ENCODE measurements at places on chromosomes 2 and 18. TPM values are rescaled to one million over a fixed set of nuclear protein-coding genes. Genes with fewer than 3 reads are reported as not detected.

DNA sequence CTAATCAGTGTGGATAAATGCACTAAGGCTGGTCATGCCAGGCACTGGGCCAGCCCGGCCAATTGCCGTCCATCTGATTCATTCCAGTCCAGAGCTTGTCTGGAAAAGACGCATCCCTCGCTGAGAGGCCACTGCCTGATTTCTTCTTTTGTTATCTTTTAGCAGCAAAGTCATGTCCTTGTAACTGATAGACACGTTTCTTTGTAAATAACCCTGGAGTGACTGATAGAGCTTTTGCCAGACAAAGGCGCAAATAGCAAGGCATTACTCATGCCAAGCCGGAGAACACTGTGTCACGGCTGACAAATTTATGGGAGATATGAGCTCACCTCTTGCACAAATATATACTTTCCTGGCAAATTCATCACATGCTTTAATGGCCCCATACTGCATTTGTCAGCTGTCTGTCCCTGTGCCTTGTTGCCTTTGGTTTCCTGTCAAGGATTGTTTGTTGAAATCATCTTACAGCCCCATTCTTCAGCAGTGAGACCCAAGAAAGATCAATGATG, 164.4 kb downstream of the ETAA1 start:
- H3K27ac ChIP-seq, result no peak overlapping the region
- no peaks in the 10 kb centered on the region for H3K27me3 ChIP-seq
- H3K4me1 ChIP-seq, result no peaks in the 10 kb centered on the region
- peak; percentile 95 for DNase-seq

LRRTM1 gene
- not detected for polyA plus RNA-seq

GRCh38 chr2:241771286-241772062, 5.1 kb upstream of the GAL3ST2 start:
- H3K4me1 ChIP-seq, result peaks cover 3% of the 10 kb centered on the region
- DNase-seq, result peak; percentile 66
- H3K27ac ChIP-seq, result no peak overlapping the region
- H3K36me3 ChIP-seq, result no peaks in the 10 kb centered on the region

MCEE gene
- 25.1 TPM for polyA plus RNA-seq

DNA sequence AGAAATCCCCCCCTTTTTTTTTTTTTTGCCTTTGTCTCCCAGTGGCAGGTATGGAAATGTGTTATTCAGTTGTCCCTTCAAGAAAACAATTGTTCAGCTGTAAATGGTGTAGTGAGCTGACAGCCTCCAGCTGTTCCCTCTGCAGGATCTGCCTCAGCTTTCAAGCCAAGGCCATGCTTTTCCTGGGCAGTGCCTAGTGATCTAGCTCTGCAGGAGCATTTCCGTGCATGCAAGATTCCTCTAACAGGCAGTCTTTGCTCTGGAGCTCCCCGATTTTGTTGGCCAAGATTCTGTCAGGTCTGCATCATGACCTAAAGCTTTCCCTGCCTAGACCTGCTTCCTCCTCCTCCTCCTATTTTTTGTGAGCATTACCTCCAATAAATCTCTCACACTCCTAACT, 300.7 kb upstream of the UBE2E3 start:
- H3K4me1 ChIP-seq, result no peaks in the 10 kb centered on the region
- no peaks in the 10 kb centered on the region for H3K36me3 ChIP-seq
- DNase-seq, result peak; percentile 62
- H3K27ac ChIP-seq, result no peak overlapping the region

GRCh38 chr2:109703077-109703476, 88.9 kb downstream of the SOWAHC start:
- peak; percentile 82 for DNase-seq
- H3K4me1 ChIP-seq, result peaks cover 24% of the 10 kb centered on the region
- no peak overlapping the region for H3K27ac ChIP-seq
- no peaks in the 10 kb centered on the region for H3K27me3 ChIP-seq
- no peak overlapping the region for H3K4me3 ChIP-seq

- no peaks in the 10 kb centered on the region for H3K27me3 ChIP-seq
- no peak overlapping the region for H3K27ac ChIP-seq
- no peak overlapping the region for H3K4me3 ChIP-seq
- no peaks in the 10 kb centered on the region for H3K4me1 ChIP-seq
- no peak for DNase-seq
These were observed 402.6 kb upstream of the ZEB2 start for GRCh38 chr2:144922519-144922918.

KCNJ3 gene
- polyA plus RNA-seq, result 0.01 TPM

- peaks cover 3% of the 10 kb centered on the region for H3K4me1 ChIP-seq
- H3K4me3 ChIP-seq, result no peak overlapping the region
- DNase-seq, result no peak
- H3K36me3 ChIP-seq, result peaks cover 9% of the 10 kb centered on the region
- H3K27ac ChIP-seq, result peak overlapping the region; percentile 11
- no peaks in the 10 kb centered on the region for H3K27me3 ChIP-seq
These were observed 154.5 kb downstream of the MGAT5 start for GRCh38 chr2:134408386-134408785.

DNA sequence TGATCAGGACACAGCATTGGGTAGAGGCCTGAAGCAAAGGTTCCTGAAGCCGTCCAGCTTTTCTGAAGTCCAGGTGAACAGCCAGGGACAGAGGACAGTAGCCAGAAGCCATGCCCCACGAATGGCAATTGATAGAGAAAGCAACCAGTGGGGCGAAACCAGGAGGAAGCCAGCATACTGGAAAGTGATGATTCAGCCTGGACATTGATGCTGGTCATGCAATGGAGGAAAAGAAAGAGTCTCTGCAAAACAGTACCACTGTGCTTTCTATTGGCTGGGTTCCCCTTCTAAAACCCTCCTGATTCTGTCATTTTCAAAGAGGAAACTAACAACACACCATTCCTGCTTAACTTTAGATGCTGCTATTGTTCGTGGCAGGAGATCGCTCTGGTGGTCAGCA, 221.4 kb upstream of the EPAS1 start:
- H3K4me3 ChIP-seq, result peak overlapping the region; percentile 5
- peak overlapping the region; percentile 63 for H3K27ac ChIP-seq
- no peaks in the 10 kb centered on the region for H3K36me3 ChIP-seq
- peaks cover 5% of the 10 kb centered on the region for H3K4me1 ChIP-seq

DNA sequence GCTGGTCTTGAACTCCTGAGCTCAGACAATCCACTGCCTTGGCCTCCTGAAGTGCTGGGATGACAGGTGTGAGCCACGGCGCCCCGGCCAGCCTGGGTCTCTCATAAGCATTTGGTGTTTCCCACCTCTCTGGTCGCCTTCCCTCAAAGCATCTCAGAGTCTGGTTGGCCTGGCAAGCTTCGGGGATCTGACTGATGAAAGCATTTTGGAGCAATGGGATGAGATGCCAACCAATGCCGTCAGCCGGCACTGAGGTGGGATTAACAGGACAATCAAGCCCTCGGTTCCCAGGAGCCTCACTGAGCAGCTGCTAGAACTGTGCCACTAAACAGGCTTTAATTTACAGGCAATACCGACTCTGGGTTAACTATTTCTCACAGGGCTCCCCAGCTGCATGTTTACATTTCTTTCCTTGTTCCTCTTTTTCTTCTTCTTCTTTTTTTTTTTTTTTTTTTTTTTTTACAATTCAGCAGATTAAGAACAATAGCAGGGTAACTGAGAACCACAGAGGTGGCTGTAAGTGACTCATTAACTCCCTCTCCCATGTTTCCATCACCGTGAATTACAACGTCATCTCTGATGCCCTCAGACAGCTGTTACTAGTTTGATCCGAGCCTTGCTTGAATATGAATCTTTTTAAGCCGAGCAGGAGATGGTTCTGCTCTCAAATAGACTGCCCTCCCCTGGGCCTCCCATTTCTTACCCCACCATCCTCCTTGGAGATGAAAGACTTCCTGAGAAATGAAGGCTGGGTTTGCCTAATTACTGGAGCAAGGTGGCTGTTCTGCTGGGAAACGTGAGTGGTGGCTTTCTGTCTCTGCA, 37.9 kb downstream of the ODC1 start:
- no peak overlapping the region for H3K4me3 ChIP-seq
- no peak overlapping the region for H3K27ac ChIP-seq
- no peaks in the 10 kb centered on the region for H3K27me3 ChIP-seq
- DNase-seq, result no peak
- peaks cover 1% of the 10 kb centered on the region for H3K36me3 ChIP-seq

LIMS3 gene
- polyA plus RNA-seq, result 1.0 TPM

DNA sequence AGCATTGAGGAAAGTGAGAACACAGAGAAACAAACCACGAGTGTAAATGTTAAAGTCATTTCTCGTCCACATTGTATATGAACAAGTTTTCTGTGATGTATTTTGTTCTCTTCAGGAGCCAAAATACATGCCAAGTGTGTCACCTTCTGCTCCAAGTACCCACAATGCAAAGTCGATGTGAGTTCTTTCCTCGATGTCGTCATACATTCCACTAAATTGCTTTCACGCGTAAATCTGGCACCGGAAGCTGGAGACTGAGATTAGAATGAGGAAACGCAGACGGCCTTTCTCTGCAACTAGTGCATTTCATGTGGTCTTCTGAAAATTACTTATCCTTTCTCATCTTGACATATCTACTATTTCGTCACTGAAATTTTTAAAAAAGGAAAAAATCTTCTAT, 118.5 kb upstream of the SALL3 start:
- H3K27ac ChIP-seq, result no peak overlapping the region
- DNase-seq, result peak; percentile 56
- H3K27me3 ChIP-seq, result peaks cover 9% of the 10 kb centered on the region
- no peaks in the 10 kb centered on the region for H3K4me1 ChIP-seq
- no peaks in the 10 kb centered on the region for H3K36me3 ChIP-seq

DNA sequence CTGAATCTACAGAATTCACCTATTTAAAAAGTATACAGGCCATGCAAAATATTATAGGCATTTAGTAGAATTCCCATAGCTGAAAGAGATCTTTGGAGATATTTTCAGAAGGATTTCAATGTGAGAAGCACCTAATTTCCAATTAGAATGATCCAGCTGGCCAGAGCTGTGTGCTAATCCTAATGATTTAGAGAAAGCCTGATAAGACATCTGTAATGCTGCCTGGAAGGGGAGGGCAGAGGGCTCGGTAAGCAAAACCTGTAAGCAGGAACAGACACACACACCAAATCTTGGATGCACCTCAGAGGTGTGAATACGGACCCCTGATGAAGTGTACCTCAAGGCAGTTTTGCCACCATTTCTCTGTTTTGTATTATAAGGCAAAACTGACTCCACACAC, 14.0 kb downstream of the SERTAD2 start:
- H3K4me3 ChIP-seq, result no peak overlapping the region
- H3K27ac ChIP-seq, result no peak overlapping the region
- H3K36me3 ChIP-seq, result peaks cover 14% of the 10 kb centered on the region
- no peak for DNase-seq
- H3K4me1 ChIP-seq, result peaks cover 55% of the 10 kb centered on the region

DNA sequence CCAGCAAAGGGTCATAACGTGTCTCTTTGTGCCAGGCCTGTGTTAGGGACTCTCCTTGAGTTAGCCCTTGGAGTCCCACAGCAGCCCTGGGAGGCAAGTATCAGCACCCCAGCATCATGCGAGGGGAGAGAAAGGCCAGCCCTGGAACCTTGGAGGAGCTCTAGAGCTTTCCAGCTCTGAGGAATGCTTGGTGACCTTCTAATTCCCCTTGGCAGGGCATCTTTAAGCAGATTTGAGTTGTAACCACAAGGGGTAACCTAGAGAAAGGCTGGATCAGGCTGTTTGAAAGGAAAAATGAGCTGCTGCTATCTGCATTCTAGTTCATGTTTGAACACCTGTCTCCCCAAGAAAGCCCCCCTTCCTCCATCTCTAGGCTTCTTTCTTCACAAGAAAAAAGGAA, 23.8 kb upstream of the ODC1 start:
- no peaks in the 10 kb centered on the region for H3K4me1 ChIP-seq
- no peak overlapping the region for H3K27ac ChIP-seq
- no peaks in the 10 kb centered on the region for H3K36me3 ChIP-seq
- no peaks in the 10 kb centered on the region for H3K27me3 ChIP-seq

DNA sequence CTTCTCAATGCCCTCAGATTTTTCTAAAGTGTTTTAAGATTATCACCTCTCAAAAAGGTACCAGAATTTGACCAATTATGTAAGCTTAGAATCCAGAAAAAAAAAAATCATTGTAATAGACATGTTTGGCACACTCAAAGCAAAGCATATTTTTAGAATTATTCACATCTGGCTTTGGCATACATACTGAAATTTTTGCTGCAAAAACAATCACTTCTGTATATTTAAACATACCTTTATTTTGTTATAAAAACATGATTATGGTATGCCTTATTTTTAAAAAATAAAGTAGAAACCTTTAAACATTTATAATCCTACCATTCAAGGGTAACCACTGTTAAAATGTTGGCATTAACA, 143.3 kb downstream of the ESCO1 start:
- DNase-seq, result no peak
- no peaks in the 10 kb centered on the region for H3K27me3 ChIP-seq
- H3K36me3 ChIP-seq, result no peaks in the 10 kb centered on the region
- no peak overlapping the region for H3K27ac ChIP-seq

ARHGAP25 gene
- 19.0 TPM for polyA plus RNA-seq

GRCh38 chr2:234267534-234267933, 217.0 kb downstream of the SPP2 start:
- H3K36me3 ChIP-seq, result no peaks in the 10 kb centered on the region
- H3K4me3 ChIP-seq, result no peak overlapping the region
- no peaks in the 10 kb centered on the region for H3K27me3 ChIP-seq
- no peak overlapping the region for H3K27ac ChIP-seq
- DNase-seq, result no peak

DNA sequence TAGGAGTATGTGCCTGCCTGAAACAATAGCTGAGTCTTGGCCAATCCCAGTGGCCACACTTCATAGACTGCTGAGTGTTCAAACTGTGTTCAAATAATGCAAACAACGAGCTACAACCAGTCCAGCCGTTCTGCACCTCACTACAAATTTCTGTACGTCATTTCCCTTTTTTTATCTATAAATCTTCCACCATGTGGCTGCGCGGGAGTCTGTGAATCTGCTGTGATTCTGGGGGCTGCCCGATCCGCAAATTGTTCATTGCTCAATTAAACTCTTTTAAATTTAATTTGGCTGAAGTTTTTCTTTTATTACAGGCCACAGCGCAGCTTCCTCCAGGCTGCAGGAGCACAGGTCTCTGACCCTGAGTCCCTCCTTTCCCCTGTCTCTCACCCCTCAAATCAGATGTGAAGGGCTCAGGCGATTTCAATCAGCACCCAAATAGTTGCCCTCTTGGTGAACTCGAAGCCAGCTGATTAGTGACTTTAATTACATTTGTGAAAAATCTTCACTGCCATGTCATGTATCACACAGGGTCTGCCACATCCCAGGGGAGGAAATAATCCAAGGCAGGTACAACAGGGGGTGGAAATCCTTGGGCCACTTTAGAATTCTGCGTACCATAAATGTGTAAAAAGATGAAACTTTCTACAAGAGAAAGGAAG, 145.6 kb downstream of the NDUFA10 start:
- H3K27ac ChIP-seq, result no peak overlapping the region
- H3K27me3 ChIP-seq, result no peaks in the 10 kb centered on the region

DSG4 gene
- polyA plus RNA-seq, result not detected

GRCh38 chr2:182166841-182167240, 181.2 kb downstream of the PPP1R1C start:
- DNase-seq, result no peak
- H3K27ac ChIP-seq, result no peak overlapping the region
- H3K27me3 ChIP-seq, result no peaks in the 10 kb centered on the region
- no peak overlapping the region for H3K4me3 ChIP-seq
- no peaks in the 10 kb centered on the region for H3K36me3 ChIP-seq

GRCh38 chr2:148966438-148966758, 72.1 kb upstream of the LYPD6B start:
- H3K36me3 ChIP-seq, result no peaks in the 10 kb centered on the region
- no peak overlapping the region for H3K27ac ChIP-seq
- no peak overlapping the region for H3K4me3 ChIP-seq
- H3K27me3 ChIP-seq, result no peaks in the 10 kb centered on the region
- DNase-seq, result no peak
- H3K4me1 ChIP-seq, result peaks cover 17% of the 10 kb centered on the region

All from lung (tissue), 17 donors.